ENCODE measurements at places on chromosomes 7 and 10. TPM values are rescaled to one million over a fixed set of nuclear protein-coding genes. Genes with fewer than 3 reads are reported as not detected.

GRCh38 chr10:98314532-98315284 is 46.7 kb upstream of the LOXL4 start:
- H3K4me1 ChIP-seq, result peaks cover 2% of the 10 kb centered on the region
- no peaks in the 10 kb centered on the region for H3K27me3 ChIP-seq
- DNase-seq, result no peak

DNA sequence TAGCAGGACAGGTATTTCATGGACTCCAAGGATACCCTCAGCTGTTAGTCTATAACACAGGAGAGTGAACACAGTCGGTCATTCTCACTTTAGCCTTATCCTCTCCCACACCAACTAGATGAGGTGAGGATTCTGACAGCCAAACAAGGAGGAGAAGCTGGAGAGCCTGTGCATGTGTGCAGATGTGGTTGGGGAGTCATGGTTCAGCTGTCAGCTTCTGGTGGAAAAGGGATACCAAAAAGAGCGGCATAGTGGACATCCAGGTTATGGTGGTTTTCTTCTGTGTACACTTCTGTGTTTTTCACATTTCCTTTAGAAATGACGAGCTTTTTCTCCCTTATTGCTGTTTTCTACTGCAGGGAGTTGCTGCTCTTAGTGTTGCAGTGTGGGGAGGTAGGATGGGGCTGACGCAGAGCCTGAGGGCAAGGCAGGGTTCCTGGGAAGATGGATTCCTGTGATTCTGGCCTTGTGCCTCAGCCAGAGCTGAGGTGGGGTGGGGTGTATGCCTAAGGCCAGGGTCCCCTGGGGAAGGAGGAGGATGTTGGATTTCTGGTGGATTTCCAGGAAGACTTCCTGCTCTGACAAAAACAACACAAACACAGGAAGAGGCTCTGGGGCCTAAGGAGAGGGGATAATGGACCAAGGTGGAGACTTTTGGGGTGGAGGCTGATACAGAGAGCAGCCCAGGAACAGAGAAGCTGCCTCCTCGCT is 26.6 kb downstream of the PLAU start:
- H3K36me3 ChIP-seq, result no peaks in the 10 kb centered on the region
- no peak overlapping the region for H3K27ac ChIP-seq
- DNase-seq, result no peak
- H3K4me3 ChIP-seq, result no peak overlapping the region

DNA sequence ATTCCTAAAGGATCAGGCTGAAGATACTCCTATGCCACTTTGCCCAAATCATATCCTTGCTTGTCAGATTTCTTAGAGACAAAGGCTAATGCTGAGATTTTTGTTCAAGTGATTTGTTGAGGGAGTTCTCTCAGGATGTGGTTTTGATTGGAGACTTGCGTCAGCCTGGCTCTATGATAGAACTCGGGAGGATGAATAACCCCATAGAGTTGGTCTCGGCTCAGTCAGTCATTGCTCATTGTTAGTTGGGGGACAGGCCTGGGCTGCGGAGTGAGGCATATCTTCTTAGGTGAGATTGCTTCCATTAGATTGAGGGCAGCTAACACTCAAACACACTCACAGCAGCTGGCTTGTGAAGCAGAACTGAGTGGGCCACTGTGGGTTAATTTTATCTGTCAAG is 203.4 kb downstream of the KIF20B start:
- DNase-seq, result no peak
- H3K4me3 ChIP-seq, result no peak overlapping the region
- no peaks in the 10 kb centered on the region for H3K36me3 ChIP-seq
- no peaks in the 10 kb centered on the region for H3K4me1 ChIP-seq

DNA sequence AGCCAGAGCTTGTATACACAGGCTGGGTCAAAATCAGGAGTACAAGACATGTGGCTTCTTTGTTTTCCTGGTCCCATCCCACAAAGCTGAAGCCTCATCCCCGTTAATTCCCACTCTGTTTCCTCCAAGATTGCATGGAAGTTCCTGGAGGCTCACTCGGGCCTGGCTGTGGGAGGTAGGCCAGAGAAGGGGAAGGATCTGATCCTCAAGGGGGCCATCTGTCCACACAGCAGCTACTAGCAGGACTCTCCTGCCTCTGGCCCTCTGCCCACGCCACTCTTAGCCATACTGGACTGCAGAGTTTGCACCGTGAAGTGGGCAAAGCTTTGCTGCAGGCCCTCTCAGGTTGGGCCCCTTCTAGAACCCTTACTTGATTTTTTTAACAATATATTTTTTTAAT is 160.6 kb downstream of the FGFR2 start:
- no peaks in the 10 kb centered on the region for H3K36me3 ChIP-seq
- H3K27me3 ChIP-seq, result peaks cover 2% of the 10 kb centered on the region
- H3K4me1 ChIP-seq, result peaks cover 11% of the 10 kb centered on the region
- peak overlapping the region; percentile 19 for H3K27ac ChIP-seq
- DNase-seq, result no peak

- peaks cover 11% of the 10 kb centered on the region for H3K4me1 ChIP-seq
- peaks cover 2% of the 10 kb centered on the region for H3K27me3 ChIP-seq
- no peak overlapping the region for H3K27ac ChIP-seq
Observed at GRCh38 chr10:69661414-69662172, 31.5 kb downstream of the FAM241B start.

DNA sequence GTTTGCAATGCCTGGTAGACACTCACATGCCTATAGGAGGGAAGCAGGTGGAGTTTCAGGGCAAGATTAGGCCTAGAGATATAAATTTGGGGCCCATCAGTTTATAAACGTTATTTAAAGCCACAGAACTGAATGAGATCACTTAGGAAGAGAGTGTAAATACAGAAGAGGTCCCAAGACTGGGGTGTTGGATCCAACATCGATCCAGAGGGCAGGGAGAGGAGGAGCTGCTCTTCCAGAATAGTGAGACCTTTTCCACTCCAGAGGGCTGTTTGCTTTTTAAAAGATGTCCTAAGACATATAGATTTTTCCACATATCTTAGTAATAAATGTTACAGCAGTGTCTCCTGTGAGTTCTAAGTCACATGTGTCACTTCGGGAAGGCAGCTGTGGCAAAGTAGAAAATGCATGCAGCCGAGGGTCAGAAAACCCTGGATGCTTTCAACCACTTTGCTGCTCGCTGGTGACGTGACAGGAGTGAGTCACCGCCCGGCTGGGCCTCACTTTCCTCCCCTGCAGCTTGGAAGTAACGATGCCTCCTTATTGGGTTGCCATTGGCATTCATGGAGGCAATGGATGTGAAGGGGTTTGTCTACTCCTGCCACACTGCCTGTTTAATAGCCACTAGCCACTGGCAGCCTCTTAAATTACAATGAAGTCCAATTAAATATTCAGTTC is 95.4 kb downstream of the TRIL start:
- no peak for DNase-seq
- H3K27ac ChIP-seq, result no peak overlapping the region
- no peaks in the 10 kb centered on the region for H3K4me1 ChIP-seq
- H3K4me3 ChIP-seq, result no peak overlapping the region

- no peaks in the 10 kb centered on the region for H3K36me3 ChIP-seq
- no peak overlapping the region for H3K4me3 ChIP-seq
- DNase-seq, result no peak
- no peaks in the 10 kb centered on the region for H3K27me3 ChIP-seq
Observed at GRCh38 chr10:67868132-67868531, 16.3 kb upstream of the SIRT1 start.

DNA sequence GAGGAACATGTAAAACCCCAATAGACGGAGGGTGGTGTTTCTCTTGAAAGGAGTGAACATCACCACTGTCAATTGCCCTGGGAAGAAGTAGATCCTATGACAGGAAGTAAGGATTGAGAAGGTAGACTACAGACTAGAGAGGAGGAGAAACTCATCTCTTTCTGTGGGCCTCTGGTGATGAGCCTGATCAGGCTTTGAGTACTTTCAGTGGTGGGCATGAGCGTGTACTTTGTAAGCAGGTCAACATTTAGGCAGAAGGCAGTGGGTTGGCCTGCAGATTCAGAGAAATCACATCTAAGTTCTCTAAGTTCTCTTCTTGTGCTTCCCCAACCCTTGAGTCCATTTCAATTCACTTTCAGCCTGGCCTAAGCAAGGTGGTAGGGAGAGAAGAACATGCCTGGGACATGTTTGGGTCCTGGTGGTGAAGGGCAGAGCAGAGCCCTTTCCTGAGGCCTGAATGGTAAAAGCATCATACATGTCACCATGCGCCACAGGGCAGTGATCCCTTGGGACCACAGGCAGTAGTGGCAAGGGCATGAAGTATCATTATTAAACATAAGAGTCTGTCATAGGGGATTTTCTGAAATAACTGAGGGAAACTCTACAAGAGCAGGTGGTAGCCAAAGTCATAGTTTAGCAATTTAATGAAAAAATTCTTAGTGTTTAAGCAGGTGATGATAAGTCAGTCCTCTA is 56.4 kb upstream of the ANKRD1 start:
- H3K4me1 ChIP-seq, result no peaks in the 10 kb centered on the region
- no peak for DNase-seq
- H3K27ac ChIP-seq, result no peak overlapping the region
- no peak overlapping the region for H3K4me3 ChIP-seq

DNA sequence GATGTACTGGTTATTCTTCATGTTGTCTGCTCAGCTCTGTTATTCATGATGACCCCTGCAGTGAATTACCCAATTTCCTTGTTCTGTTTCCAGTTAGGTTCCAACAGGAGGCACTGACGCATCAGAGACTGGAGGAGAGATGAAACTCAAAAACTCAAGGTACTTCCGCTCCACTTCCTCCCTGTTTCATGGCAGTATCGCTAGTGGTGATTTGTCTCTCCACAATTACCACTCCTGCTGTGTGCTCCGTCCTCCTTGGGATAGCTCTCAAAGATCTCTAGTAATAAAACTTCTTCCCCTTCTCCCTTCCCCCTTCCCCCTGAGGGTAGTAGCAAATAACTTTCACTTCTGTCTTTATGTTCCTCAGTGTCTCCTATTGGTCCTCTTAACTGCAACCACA is 107.4 kb upstream of the ABCB5 start:
- no peaks in the 10 kb centered on the region for H3K27me3 ChIP-seq
- H3K36me3 ChIP-seq, result no peaks in the 10 kb centered on the region

GRCh38 chr7:81029511-81029910 is 110.7 kb upstream of the SEMA3C start:
- H3K27ac ChIP-seq, result no peak overlapping the region
- H3K36me3 ChIP-seq, result no peaks in the 10 kb centered on the region
- H3K4me1 ChIP-seq, result no peaks in the 10 kb centered on the region
- peak; percentile 15 for DNase-seq
- H3K4me3 ChIP-seq, result no peak overlapping the region
- H3K27me3 ChIP-seq, result no peaks in the 10 kb centered on the region

- H3K27me3 ChIP-seq, result no peaks in the 10 kb centered on the region
- H3K36me3 ChIP-seq, result peaks cover 5% of the 10 kb centered on the region
- H3K4me3 ChIP-seq, result no peak overlapping the region
Observed at GRCh38 chr7:88201305-88201704, 18.5 kb downstream of the SRI start.

DNA sequence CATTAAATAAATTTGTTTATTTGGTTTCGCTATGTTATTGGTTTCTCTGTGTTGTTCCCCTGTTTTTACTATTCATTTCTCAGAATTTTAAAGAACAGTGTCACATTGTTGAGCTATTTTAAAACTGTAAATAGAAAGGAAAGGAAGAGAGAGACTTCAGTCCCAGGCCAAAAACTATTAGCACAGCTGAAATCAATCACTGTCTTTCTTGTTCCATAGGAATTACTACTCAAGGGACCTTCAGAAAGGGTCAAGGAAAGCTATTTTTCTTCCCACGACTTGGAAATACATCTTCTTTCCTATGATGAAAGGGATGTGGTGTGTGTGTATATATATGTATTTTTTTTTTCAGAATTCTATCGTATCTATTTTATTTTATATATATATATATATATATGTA is 29.0 kb upstream of the GNAT3 start:
- no peak overlapping the region for H3K4me3 ChIP-seq
- no peaks in the 10 kb centered on the region for H3K4me1 ChIP-seq
- no peaks in the 10 kb centered on the region for H3K27me3 ChIP-seq
- no peaks in the 10 kb centered on the region for H3K36me3 ChIP-seq
- DNase-seq, result no peak

DNA sequence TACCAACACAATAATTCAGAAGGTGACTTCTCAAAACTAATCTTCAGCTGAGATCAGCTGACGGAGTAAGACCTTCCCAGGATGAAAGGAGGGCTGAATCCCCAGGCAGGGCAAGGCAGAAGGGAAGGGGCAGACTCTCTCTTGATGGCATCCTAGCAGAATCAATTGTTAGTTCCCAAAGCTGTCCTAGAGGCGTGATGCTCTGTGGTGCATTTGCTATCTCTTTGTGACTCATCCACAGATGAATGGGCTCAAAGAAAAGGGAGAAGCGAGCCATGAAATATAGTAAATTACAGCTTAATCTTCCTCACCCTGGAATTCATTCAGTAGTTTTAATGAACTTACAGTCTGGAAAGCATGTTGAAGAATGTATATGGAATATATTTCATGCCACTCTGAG is 37.2 kb downstream of the PDE1C start:
- no peaks in the 10 kb centered on the region for H3K27me3 ChIP-seq
- no peak for DNase-seq
- no peak overlapping the region for H3K27ac ChIP-seq
- H3K36me3 ChIP-seq, result no peaks in the 10 kb centered on the region
- H3K4me3 ChIP-seq, result no peak overlapping the region

- no peak overlapping the region for H3K4me3 ChIP-seq
- H3K27ac ChIP-seq, result no peak overlapping the region
- DNase-seq, result no peak
- H3K4me1 ChIP-seq, result peaks cover 43% of the 10 kb centered on the region
- H3K27me3 ChIP-seq, result no peaks in the 10 kb centered on the region
Observed at GRCh38 chr10:132571650-132572544, 34.3 kb downstream of the INPP5A start.

DNA sequence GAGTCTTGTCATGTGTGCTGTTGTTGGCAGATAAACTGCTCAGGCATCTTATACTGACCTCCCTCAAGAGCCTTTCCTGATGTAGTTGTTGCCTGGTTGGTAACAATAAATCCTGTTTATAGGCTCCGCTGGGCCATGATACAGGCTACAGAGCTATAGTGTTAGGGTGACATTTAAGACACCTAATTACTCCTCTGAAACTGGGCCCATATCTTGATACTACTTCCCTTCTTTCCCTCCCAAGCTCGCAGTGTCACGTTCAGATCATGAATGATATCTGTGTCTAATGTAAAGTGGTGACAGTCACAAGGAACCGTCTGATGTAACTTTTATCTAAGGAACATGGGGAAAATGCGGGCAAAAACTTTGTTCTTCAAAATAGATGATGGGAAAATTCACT is 35.4 kb downstream of the CROT start:
- peak; percentile 3 for DNase-seq
- no peaks in the 10 kb centered on the region for H3K27me3 ChIP-seq
- H3K4me3 ChIP-seq, result no peak overlapping the region
- H3K4me1 ChIP-seq, result no peaks in the 10 kb centered on the region
- no peak overlapping the region for H3K27ac ChIP-seq

- H3K36me3 ChIP-seq, result no peaks in the 10 kb centered on the region
- H3K27me3 ChIP-seq, result no peaks in the 10 kb centered on the region
- H3K27ac ChIP-seq, result no peak overlapping the region
- H3K4me1 ChIP-seq, result no peaks in the 10 kb centered on the region
- no peak overlapping the region for H3K4me3 ChIP-seq
Observed at GRCh38 chr10:98832738-98833137, 386.0 kb upstream of the HPS1 start.

ADCY1 gene
- total RNA-seq, result 21.8 TPM

UNCX gene
- total RNA-seq, result 1.8 TPM

POU6F2 gene
- 1.1 TPM for total RNA-seq

LRGUK gene
- total RNA-seq, result 4.3 TPM

MEOX2 gene
- 21.3 TPM for total RNA-seq

NXPH1 gene
- 17.1 TPM for total RNA-seq

CYP3A5 gene
- 8.4 TPM for total RNA-seq
